Cerebellar nuclear complex (tissue), 1 donor: ENCODE measurements at places on chromosomes 1 and 21.

GRCh38 chr1:6347641-6348487 lies 45.7 kb downstream of the ACOT7 start:
- DNase-seq = no peak

DNA sequence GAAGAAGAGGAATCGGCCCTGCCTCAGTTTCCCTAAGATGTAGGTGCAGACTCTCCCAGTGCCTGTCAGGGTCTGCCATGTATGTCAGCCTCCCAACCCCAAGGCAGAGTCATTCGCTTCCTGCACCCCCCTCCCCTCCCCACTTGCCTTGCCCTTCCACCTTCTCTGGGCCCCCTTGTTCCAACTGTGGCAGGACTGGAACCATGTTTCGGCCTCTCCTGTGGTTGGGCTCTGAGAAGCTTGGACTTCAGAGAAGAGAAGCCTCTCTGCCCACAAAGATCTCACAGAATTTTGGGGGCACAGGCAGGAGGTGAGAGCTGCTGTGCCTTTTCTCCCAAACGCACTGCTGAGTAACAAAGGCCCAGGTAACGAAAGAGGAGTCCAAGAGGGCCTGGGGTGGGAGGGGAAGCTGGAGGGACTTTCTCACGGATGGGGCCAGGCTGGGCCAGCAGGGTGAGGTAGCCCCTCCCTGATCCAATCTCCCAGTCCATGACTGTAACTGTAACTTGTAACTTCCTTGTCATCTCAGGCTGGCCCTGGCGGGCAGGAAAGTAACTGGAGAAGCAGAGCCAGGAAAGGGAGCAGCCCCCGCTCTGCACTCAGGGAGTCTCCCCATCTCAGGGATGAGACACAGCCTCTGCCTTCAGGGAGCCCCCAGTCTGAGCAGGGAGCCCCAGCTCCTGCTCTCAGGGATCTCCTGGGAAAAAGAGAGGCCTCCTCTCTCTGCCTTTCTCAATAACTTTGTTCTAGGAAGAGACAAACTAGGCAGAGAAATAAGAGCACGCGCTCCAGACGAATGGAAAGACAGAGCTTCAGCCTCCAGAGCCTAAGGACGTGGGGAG lies 11.3 kb downstream of the CRABP2 start:
- DNase-seq = no peak

- no peak for DNase-seq
These were observed 37.2 kb upstream of the ETS2 start for GRCh38 chr21:38768471-38769063.

- no peak for DNase-seq
These were observed 2.3 kb upstream of the TNNT2 start for GRCh38 chr1:201379733-201380242.

DNA sequence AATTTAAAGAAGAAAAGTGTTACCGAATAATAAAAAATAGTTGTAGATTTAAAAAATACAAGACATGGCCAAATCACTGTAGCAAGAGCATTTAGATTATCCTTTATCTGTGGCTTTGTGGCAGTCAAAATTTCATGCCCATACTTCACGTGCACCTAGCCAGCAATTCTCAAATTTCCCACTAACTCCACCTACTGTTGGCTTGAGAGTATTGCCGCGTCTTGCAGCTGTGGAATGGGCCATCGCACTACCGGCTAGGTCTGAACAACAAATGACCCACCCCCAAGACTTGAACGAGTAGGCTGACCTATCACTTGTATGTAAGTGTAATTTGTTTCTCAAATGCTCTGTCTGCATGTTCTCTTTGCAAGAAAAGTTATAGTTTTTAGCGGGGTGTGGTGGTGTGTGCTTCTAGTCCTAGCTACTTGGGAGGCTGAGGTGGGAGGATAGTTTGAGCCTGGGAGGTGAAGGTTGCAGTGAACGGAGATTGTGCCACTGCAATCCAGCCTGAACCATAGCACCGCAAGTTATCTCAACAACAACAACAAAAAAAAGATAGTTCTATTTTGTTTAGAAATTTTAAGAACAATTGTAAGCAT lies 4.1 kb downstream of the KRTAP13-4 start:
- no peak for DNase-seq

DNA sequence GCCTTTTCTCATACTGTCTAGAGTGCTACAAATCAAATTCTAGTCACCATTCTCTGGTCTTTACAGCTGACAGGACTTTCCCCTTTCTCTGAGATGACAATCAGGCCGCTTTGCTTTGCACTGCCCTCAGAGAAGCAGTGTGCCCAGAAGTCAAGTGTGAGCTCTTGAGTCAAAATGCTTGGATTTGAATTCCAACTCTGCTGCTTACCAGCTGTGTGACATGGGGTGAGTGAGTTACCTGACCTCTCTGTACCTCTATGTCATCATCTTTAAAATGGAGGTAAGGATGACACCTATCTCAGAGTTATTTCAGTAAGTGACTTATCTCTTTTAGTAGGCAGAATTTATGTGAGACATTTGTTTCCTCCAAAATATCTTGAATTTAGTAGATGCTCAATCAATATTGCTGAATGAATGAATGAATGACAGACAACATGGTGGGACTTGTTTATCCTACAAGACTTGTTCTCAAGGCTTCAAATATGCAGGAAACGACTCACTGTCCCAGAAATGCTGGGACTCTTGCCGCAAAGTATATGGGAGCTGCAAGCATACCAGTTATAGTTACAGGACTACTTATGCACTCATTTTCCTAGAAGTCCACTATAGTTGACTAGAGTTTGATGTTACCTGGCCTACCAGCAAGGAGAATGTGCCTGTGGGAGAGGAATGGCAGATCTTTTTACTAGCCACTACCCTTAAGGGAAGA lies 38.1 kb upstream of the A3GALT2 start:
- DNase-seq = no peak

DNA sequence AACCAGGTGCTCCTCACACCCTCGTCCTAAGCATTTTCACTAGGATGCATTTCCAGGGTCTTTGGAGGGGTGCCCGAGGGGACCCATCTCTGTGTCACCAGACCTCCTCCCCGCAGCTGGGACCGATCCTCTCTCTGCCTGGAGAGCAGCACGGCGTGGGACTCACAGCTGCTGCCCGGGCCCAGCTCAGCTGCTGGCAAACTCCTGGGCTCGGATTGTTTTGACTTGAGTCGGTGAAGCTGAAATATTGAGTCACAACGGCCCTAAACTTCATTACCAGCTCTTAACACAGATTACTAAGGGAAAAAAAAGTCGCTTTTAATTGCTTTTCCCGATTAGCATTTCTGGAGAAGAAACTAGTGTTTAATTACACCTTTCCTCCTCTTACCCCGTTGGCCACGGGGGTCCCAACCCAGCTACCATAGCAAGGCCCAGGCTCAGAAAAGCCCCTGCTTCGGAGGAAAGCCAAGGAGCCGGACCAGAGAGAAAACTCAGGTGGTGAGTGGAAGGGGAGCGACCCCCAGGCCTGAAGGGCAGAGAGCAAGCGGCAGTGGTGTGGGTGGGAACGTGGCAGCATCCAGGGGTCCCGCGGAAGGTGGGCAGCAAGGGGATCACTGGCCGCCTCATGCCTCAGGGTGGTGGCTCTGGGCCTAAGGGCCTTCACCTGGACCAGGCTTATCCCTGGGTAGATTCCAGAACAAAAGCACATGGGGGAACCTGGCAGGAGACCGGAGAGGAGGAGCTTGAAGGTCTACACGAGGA lies 41.7 kb downstream of the CASZ1 start:
- DNase-seq = no peak

GRCh38 chr1:159925719-159926078 lies 392 bp upstream of the TAGLN2 start:
- DNase-seq = no peak

GRCh38 chr1:1206966-1207531 lies 657 bp upstream of the TNFRSF18 start:
- DNase-seq = no peak

DNA sequence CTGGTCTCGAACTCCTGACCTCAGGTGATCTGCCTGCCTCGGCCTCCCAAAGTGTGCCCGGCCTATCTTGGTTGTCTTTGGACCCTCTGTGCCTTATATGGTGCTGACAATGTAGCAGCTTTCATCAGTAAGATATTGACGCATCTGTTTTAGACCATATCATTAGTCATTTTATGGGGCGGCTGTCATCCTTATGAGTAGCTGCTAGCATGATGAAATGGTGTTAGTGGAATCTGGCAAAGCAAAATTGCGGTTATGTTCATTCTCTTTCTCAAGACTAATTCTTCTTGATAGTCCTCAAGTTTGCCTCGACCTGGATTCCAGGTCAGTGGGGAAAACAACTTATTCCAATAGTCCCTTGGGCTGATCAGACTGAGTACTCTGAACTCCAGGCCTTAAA lies 199.9 kb downstream of the PRDM2 start:
- DNase-seq = no peak

GRCh38 chr1:230123280-230124185 lies 56.5 kb downstream of the GALNT2 start:
- no peak for DNase-seq

DNA sequence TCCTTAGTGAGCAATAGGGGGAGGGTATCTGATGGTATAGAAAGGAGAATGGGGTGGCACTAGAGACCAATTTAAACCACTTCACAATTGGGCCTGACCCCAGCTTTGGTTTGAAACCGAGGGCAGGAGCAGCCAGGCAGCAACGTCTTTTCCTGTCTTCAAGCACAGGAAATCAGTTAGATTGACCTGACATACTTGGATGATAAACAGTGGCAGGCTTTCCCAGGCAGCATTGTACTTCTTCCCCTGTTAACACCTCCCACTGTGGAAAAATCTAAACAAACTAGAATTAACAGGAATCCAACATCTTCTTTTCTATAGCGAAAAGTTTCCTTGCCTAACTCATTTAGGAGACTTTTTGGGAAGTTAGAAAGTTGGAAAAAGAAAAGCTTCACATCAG lies 40.6 kb downstream of the SELL start:
- DNase-seq = no peak

DNA sequence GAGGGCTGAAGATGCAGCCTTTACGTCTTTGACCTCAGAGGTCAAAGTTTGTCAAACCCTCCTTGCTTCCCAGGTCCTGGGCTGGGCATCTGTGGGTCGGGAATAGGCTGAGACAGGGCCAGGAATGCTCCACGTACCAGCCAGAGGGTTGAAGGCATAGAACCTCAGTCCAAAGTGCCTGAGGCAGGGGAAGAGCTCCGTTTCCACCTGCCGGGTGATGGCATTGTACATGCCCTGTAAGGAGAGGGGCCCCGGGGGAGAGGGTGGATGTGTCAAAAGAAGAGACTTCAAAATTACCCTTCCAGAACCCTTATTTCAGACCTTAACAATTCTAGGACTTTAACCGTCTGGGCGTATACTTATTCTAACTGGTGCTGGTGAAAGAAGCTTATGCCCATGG lies 3.7 kb downstream of the AKR7A3 start:
- no peak for DNase-seq

GRCh38 chr1:2429780-2430591 lies 17.6 kb upstream of the PEX10 start:
- DNase-seq = no peak

DNA sequence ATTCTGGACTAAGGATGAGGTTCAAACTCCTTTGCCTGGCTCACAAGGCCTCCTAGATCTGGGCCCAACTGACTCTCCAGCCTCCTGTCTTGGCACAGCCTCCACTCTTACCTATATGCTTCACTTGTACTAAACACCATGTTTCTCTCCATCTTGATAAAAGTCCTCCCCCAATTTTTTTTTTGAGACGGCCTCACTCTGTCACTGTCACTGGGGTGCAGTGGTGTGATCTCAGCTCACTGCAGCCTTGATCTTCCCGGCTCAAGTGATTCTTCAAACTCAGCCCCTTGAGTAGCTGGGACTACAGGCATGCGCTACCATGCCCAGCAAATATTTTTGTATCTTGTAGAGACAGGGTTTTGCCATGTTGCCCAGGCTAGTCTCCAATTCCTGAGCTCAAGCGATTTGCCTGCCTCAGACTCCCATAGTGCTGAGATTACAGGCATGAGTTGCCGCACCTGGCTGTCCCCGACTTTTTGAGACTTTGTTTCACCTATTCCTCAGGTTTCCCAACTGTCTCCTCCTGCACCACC lies 39.7 kb downstream of the CD34 start:
- no peak for DNase-seq

DNA sequence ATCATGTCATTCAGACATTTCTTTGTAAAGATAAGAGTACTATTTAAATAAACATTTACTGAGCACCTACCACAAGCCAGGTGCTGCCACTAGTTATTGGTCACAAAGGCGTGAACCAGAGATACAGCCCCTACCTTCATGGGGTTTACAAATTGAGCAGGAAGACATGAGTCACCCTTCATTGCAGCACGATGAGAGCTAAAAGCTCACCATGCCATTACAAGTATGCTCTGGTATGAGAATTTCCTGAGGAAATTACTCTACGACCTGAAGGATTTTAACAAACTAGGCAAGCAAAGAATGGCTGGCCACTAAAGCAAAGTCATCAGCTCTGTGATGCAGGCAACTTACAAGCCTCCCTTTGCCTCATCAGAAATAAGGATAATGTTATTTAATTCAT lies 346.8 kb downstream of the BRINP2 start:
- no peak for DNase-seq

DNA sequence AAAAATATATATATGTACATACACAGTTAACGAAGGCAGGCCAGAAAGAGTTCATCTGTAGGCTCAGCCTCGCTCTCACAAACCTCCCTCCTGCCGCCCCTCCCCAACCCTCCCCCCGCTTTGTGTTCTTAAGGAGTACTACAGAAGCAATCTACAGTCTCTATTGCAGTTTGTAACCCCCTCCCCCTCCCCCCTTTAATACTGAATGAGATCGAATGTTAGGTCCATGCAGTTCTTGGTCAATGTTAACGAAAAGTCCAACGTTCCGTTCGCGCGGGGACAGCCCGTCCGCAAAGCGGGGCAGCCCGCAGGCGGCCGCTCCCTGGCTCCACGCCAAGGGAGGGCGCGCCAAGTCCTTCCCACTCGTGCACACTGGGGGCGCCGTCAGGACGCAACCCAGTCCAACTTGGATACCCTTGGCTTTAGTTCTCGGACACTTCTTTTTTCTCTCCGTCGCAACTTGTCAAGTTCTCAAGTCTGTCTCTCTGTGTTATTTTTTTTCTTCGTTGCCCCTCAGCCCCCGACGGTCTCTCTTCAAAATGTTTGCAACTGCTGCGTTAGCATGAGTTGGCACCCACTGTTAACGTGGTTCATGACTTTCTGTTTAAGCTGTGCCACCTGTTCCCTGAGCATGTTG lies 2.2 kb downstream of the JUN start:
- DNase-seq = no peak

DNA sequence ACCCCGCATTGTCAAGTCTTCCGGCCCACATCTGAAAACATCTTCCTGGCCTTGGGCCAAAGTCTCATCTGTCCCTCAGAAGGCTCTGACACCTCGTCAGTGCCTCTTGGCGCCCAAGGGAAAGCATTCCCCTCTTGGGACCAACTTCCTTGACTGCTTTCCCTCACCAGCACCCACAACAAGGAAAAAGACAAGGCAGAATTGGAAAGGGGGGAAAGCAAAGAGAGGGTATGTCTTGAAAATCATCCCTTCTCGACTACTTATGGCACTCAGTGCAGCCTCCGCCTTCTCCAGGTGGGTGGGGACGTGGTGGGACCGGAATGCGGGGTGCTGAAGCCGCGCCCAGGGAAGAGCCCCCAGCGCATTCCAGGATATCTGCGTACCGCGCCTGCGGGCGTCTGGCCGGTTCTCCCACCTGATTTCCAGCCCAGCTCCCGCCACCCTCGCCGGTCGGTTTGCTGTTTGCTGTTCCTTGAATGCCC lies 554 bp upstream of the SLC39A1 start:
- no peak for DNase-seq
